Activated CD4-positive, alpha-beta T cell treated with anti-CD3 and anti-CD28 coated beads, Interleukin-2, amount 50 U/mL, for 16 hours (primary cell): ENCODE measurements at places on chromosomes 16 and 17.

DNA sequence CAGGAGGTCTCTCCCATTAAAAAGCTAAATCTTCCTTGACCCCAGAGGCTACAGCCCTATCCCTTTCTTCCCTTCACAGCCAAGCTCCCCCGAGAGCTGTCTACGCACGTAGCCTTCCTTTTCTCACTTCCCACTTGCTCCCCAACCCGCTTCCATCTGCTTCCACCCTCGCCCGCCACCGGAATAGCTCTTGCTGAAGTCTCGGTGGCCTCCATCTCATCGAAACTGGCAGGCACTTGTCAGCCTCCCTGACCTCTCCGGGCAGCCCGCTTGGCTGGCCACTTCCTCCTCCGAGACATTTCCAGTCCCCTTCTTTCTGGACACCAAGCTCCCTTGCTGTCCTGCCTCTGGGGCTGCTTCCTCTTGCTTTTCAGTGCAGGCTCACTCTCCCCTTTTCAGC is 10.7 kb upstream of the EPOP start:
- no peak for DNase-seq

GRCh38 chr17:57045868-57046704 is 39.0 kb upstream of the AKAP1 start:
- peak; percentile 44 for DNase-seq

DNA sequence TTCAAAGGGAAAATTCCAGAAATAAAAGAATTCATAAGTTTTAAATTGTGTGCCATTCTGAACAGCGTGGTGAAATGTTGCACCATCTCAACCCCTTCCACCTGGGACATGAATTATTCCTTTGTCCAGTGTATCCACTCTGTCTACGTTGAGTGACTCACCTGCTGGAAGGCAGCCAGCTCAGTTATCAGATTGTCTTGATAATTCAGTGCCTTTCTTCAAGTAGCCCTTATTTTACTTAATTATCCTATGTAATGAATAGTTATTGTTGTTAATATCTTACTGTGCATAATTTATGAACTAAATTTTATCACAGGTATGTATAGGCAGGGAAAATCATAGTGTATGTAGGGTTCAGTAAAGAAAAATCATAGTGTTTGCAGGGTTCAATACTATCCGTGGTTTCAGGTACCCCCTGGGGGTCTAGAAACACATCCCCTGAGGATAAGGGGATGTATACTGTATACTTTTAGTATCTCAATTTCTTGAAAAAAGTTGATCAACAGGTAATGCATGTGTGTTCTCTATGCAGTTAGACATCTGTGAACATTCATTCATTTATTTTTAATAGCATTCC is 7.7 kb upstream of the PCTP start:
- DNase-seq = no peak

DNA sequence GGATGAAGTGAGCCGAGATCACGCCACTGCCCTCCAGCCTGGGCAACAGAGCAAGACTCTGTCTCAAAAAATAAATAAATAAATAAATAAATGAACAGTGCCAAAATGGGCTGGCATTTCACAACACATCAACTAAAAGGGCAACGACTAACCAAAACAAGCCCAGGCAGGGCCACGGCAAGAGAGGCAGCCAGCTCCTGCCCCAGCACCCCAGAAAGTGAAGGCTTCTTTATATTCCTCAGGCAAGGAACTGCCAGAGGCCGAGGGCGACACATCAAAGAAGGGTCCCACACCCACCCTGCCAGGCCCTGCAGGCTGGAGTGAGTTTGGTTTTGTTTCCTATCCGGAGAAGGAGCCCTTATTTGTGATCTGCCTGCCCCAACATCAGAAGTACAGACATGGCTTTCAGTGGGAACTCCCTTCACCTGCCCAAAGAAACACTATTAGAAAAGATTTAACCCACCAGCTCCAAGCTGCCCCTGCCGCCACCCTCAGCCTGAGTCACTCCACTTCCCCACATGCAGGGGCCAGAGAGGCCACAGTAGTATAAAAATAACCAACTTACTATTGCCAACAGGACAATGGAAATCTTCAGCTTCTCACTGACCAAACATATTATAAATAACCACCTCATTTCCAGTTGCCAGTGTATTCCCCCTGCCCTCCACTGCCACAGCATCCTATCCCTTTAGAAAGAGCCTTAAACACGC is 8.0 kb downstream of the FBXO31 start:
- no peak for DNase-seq

DNA sequence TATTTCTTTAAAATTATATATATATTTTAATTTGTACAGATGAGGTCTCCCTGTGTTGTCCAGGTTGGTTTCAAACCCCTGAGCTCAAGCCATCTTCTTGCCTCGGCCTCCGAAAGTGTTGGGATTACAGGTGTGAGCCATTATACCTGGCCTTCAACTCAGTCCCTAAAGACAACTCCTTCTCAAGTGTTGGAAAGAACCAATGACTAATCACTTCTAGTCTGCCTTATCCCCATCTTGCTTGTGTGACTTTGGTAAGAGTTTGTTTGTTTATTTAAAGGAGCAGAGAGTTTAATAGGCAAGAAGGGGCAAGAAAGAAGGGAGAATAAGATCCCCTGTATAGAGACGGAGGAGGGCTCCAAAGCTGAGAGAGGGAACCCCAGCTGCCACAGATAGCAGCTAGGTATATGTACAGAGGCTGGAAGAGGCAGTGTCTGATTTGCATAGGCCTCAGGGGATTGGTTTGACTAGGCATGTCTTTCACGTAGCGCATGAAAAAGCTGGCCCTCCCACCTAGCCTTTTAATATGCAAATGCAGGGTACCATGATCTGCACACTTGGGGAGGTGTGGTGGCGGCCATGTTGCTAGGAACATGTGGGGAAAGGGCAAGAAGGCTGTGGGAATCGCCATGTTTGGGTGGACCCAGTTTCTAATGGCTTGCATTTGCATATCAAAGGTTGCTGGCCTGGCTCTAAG is 21.5 kb downstream of the ABCC1 start:
- DNase-seq = no peak

GRCh38 chr16:81201267-81201666 is 37.2 kb upstream of the BCO1 start:
- DNase-seq = no peak

GRCh38 chr16:5045499-5046115 is 11.9 kb upstream of the NAGPA start:
- DNase-seq = no peak

GRCh38 chr16:70437017-70437581 is 1.8 kb downstream of the ST3GAL2 start:
- no peak for DNase-seq

DNA sequence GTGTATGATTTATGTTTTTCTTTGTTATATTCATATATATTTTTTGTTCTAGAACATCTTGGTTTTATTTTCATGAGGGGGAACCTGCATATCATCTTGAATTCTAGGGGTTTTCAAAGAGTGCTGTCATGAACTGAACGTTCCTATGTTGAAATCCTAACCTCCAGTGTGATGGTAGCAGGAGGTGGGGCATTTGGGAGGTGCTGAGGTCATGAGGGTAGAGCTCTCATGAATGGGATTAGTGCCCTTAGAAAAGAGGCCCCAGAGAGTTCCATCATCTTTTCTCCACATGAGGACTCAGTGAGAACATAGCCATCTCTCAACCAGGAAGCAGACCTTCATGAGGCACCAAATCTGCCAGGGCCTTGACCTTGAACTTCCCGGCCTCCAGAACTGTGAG is 34.6 kb upstream of the CCDC182 start:
- DNase-seq = no peak

GRCh38 chr16:84049403-84050060 is 6.9 kb upstream of the SLC38A8 start:
- DNase-seq = no peak

DNA sequence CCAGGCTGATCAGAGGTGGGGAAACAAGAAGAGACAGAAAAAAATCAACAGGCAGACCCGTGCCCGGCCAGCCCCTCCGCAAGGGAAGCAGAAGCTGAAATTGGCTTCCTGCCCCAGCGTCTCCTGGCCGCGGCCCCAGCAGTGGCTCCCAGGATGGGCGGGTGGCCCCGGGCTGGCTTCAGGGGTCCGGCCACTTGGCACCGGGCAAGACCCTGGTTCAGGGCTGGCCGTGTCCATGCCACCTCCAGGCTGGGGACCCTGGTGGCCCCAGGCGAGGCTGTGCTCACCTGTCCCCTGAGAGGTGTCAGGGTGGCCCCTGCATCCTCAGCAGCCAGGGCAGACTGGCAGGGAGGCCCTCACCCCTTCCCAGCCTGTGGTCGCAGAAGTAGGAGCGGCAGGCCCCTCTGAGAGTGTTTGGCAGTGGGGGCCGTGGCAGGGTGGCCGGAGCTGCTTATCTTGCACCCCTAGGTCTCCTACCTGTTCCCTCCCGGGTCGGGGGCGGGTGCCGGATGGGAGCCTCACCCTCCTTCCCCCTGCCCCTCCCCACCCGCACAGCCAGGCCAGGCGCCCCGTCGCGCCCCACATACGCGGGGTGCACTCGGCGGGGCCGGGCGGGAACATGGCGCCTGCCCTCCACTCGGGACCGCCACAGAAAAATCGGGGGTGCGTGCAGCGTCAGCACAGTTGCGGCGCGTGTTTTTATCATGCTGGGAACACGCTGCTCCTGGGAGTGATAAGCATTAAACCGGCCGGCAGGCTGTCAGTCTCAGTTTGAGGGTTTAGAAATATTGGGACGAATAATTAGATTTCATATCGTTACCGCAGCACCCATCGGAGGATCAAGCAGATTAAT is 46.7 kb upstream of the ZC3H18 start:
- DNase-seq = no peak

DNA sequence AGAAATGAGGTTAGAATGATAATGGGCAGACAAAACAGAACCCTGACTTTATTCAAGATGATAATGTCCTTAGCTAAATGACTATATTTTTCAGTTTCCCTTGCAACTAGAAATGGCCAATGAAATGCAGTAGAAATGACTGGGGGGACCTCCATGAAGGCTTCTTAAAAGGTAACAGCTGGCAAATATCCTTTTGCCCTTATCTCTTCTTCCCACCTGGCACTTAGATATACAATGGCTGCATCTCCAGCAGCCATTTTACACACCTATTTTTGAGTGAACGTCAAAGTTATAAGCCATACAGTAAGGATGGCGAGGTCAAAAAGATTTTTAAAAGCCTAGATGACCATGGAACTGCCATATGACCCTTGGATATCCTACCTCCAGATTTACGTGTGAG is 39.9 kb downstream of the USP32 start:
- DNase-seq = no peak

GRCh38 chr16:144797-145252 is 6.4 kb upstream of the NPRL3 start:
- DNase-seq = no peak

GRCh38 chr16:56204816-56205215 is 13.5 kb downstream of the GNAO1 start:
- no peak for DNase-seq
